ENCODE measurements at places on chromosomes 13 and 19.
A peak's percentile ranks its signal among the peaks of the same experiment; 100 is the strongest.

DNA sequence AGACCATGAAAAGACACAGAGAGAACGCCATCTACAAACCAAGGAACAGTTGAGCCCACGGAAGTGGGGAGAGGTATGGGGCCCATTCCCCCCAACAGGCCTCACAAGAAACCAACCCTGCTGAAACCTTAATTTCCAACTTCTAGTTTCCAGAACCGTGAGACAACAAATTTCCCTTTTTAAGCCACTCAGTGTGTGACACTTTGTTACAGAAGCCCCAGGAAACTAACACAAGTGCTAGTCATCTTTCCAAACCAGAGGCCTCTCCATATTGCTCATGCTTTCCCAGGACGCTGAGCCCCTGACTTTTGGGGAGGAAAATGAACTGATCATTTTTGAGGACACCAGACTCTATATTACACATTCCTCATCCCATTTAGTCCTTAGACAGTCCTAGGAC lies 186.8 kb downstream of the NUFIP1 start:
- no peak for DNase-seq

GRCh38 chr19:14056069-14056666 lies 5.7 kb downstream of the PALM3 start:
- no peak for DNase-seq

DNA sequence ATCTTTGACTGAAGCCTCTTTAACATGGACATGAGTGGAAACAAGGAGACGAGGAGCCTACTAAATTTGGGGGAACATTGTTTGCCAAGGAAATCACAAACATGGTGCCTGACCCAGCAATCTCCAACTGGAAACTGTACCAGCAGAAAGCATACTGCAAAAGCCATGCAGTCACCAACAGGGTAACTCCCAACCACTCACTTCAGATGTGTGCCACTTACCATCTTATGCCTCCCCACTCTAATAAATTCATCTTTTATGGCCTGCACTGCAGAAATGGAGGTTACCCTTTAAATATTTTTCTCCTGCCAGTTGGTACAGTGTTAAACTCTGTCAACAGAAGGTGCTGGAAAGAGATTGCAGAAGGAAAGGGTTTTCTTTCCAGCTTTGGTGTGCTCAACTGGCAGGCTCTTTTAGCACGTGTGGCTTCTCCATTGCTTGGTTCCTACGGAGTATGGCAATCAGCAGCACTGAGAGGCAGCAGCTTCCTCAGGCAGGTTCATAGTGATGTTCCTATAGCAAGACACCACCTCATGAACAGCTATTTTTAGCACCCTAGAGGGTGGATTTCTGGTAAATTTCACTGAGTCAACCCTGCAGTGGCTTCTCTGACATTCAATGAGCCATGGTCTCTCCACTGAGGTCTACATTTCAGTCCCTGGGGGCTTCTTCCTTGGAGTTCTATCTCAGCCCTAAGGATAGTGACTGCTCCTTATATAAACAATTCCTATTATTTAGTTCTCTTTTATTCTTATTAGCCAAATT lies 21.4 kb downstream of the MIR17HG start:
- DNase-seq, result no peak

DNA sequence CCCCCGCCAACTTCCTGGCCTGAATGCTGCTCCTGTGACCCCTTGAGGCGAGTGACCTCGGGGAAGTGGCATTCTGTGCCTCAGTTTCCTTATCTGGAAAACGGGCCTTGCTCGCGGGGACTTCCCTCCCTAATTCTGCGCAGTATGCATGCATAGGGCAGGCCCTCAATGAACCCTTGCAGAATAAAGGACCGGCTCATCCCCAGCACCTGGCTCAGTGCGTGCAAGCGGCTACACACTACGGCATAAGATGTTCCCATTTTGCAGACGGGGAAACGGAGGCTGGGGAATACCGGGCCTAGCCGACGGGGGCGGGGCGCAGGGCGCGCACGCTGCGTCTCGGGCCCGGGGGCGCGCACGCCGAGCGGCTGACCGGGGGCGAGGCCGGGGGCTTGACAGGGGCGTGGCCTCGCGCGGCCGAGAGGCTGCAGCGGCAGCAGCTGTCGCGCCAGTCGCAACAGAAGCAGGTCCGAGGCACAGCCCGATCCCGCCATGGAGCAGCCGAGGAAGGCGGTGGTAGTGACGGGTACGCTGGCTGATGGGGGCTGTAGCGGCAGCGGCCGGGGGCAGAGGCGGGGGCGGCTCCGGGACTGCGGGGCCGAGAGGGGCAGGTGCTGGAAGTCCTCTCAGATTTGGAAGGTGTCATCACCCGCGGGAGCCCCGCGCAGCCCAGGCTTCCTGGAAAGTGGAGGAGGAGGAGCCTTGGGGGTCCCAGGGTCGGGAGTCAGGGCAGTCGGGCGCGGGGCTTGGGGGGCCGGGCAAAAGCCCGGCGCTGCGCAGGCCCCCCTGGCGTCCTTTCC lies at the start of gene PGPEP1:
PGPEP1 (plus strand) TSS at position 409 of the 800 bp plus-strand sequence; CDS start at position 493, 84 bp downstream.
- DNase-seq, result no peak

- no peak for DNase-seq
Measured at GRCh38 chr19:51407511-51408131, 9.8 kb downstream of the SIGLEC10 start.

GRCh38 chr19:5308451-5309437 lies 31.9 kb downstream of the PTPRS start:
- DNase-seq, result peak; percentile 79

- peak; percentile 55 for DNase-seq
Measured at GRCh38 chr19:13018035-13018914, 23.0 kb downstream of the NFIX start.

DNA sequence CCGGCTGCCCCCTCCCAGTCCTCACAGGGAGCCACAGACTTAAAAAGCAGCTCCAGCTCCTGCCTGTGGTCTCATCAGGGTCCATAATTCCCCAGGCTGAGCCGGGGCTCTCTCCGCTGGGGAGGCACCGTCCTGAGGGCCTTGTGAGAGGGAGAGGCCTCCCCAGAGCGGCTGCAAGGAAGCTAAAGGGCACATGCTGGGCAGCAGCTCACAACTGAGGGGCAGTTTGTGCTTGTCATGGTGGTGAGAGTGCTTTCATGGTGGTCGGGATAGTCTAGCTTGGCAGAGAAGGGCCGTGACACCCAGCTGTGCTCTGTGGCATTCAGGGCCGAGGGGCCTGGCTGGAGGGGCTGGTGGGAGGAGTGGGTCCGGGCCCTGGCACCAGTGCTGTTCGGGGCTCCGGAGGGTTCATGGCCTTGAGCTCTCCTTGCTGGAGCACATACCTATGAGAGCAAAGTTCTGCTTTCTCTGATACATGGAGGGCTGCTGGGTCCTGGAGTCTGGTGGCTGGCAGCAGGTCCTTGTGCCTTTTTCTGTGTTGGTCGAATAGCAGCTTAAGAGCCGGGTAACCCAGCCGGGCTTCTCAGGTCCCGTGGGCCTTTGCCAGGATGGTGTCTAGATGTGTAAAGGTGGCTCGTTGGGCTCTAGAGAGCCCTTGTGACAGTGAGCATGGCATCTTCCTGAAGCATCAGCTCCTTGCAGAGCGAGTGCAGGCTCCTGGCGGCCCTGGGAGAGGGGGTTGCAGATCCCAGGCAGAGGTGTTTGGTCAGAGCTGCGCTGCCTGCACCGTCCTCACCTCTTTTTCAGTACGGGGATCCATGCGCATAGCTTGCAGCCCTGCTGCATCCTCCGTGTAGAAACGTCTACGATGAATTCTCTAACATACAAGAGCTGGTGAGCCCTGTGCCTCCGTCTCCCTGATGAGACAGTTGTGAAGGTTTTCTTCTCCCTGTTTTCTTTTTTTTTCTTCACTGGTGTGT lies 8.8 kb downstream of the UPF1 start:
- no peak for DNase-seq

DNA sequence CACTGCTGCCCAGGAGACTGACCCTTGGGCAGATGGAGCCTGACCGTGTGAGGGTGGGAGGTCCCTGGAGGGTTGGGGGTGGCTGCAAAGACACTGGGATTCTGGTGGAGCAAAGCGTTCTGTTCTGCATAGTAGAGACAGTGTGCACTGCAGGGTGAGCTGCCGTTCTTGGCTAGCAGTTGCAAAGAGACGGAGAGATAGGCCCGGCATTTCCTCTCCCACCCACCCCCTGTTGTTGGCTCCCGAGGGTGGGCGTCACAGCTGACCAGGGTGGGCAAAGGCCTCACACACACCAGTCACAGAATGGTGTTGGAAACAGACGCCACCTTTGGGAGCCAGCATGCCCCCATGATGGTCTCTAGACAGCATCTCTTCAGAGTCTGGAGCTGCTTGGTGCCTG lies 11.4 kb downstream of the TMEM255B start:
- DNase-seq, result no peak

GRCh38 chr19:49359851-49360820 lies 2.1 kb downstream of the TEAD2 start:
- DNase-seq, result no peak

DNA sequence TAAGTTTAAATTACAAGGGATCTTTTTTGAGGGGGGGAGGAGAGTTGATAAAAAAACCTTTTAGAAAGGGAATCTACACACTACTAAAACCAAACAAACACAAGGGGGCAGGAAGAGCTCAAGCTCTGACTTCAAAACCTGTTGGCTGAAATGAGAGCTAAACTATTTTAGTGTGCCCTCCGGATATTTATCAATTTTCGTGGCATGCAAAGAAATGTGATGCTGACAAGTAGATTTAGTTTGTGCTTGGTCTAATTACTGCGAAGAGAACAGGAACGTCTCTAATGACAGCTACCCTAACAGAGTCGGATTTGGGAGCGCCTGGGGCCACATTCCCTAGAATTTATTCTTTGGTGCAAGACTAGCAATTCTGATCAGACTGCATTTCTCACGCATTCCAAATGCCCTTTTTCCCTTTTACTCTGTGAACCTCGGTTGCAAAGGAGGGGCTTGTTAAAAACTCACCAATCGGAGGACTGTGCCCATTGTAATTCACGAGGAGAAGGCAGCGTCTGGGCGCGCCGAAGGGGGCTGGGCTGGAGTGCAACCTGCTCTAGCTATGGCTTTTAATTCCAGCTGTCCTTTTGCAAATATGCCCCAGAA lies 802 bp upstream of the FREM2 start:
- peak; percentile 28 for DNase-seq

DNA sequence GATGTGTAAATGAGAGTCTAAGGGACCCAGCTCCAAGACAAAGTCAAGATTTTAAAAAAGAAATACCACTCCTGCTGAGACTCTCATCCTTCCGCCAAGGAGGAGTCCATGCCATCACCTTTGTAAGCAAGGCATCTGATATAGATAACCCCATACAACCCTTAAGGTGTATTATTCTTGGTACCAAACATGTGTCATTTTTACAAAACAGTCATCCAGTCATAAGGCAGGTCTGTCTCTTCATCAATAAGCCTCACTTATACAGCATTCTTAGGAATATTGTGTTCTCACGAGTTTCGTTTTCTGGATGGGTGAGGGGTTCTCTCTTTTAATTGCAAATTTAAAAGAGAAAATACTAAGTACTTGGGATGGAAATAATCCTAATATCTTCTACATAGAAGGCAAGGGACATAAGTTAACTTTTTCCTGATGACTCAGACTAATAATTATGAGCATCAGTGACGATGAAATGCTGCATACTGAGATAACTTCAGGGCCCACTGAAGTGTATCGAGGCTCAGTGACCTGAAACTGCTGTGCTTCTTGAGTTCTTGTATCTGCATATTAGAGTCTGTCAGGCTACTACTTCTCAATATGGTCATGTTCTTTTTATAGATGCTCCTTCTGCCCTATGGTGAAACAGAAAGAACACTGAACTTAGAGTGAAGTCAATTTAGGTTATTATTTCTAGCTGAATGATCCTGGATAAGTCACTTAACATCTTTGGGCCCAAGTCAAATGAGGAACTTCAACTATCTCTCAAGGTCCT lies 166.6 kb downstream of the KLF12 start:
- no peak for DNase-seq

GRCh38 chr19:37055330-37055729 lies 22.9 kb upstream of the ZNF420 start:
- DNase-seq, result no peak

DNA sequence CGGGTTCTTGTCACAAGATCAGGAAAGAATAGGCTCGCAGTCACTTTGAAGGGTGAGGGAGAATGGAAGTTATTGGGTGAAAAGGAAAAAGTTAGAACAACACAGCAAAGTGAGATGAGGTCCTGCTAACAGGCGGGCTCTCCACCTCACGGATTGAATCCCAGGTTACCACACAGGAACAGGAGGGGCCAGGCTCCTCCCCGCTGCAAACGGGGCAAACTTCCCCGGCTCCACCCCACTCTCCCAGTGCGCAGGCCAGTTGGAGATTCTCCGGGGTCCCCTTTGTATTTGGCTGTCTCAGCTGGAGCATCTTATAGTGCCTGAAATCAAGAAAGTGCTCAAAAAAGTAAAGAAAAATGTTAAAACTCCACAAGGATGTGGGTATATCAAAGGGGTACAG lies 78.3 kb upstream of the IPO5 start:
- DNase-seq, result no peak

DNA sequence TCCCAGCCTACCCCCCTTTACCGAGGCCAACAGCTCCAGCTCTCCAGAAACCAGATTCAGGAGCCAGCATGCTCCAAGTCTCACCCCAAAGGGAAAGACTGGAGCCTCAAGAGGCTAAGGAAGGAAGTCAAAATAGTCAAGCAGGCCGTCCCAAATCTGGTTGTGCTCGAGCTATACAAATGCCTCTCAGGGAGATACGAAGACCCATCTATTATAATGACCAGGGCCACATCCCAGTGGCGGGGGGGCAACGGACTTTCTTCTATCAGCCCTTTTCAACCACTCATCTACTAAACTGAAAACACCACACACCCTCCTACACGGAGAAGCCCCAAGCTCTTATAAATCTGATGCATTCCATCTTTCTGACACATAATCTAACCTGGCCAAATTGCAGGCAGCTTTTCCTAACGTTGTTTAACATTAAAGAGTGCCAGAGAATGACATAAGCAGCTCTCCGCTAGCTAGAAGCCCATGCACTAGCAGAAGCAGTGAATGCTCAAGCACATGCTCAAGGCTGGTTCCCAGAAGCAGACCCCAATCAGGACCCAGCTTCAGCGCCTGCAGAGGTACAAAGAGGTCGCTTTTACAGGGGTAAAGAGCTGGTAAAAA lies 104.6 kb upstream of the ZNF98 start:
- no peak for DNase-seq

- DNase-seq, result no peak
Measured at GRCh38 chr19:55694241-55694655, 19.2 kb downstream of the EPN1 start.
